Activated T-helper 1 cell treated with anti-CD3 and anti-CD28 coated beads, Interleukin-12 subunit alpha, Interleukin-12 subunit beta, Interleukin-2, Interleukin-4 antibody, amounts not matched to agents 30 ng/mL and 10 ng/mL and 1 ng/mL, durations not matched to agents 14 hours and 24 hours and 36 hours (primary cell): ENCODE measurements at places on chromosomes 16 and 17.

DNA sequence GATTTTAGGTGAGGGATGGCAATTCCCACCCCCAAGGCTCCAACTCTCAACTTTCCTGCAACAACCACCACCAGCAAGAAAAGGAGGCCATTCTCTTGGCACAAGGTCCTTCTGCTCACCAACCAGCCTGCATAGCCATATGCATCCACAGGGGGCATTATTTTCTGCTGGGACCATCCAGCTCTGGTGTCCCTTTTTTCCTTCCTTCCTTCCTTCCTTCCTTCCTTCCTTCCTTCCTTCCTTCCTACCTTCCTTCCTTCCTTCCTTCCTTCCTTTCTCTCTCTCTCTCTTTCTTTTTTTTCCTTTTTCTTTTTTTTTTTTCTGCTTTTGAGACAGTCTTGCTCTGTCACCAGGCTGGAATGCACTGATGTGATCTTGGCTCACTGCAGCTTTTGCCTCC is 21.1 kb upstream of the COX10 start:
- no peak for DNase-seq

- no peak for DNase-seq
Measured at GRCh38 chr17:57135789-57136291, 50.8 kb downstream of the AKAP1 start.

DNA sequence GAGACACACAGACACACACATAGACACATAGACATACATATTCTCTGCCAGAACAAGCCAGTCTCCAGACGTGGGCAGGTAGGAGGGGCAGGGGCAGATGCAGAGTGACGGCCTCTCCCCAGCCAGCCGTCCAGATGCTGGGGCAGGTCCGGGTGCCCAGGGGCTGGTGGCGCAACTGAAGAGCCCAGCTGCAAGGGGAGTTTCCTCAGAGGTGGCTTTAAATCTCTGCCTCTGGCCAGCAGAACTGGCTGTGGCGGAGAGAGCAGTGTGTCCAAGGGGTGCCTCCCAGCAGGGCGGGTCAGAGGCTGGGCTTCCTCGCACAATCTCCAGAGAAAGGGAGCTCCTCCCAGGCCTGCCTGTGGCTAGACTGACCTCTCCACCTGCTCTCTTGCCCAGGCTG is 9.4 kb upstream of the GCGR start:
- no peak for DNase-seq

DNA sequence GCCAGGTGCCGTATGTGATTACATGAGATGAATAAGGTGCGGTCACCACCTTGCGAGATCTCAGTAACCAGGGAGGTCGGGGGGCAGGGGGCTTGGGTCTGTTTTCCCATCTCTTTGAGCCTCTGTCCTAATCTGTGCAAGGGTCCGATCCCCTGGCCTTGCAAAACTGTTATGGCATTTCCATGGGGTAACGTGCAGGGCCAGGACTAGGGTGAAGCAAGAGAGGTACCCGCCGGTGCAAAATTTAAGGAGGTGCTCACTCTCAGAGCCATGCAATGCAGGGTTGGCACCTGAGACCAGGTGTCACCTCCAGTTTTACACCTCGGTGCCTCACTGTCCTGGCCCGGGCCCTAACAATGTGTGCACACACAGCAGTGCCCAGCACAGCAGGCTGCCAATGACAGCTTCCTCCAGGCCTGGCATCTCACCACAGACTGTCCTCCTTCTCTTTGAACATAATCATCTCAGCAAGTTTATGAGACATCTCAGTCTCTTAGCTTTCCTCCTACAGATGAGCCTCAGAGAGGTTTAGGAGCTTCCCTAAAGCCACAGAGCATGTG is 43.6 kb downstream of the C16orf95 start:
- DNase-seq = no peak

DNA sequence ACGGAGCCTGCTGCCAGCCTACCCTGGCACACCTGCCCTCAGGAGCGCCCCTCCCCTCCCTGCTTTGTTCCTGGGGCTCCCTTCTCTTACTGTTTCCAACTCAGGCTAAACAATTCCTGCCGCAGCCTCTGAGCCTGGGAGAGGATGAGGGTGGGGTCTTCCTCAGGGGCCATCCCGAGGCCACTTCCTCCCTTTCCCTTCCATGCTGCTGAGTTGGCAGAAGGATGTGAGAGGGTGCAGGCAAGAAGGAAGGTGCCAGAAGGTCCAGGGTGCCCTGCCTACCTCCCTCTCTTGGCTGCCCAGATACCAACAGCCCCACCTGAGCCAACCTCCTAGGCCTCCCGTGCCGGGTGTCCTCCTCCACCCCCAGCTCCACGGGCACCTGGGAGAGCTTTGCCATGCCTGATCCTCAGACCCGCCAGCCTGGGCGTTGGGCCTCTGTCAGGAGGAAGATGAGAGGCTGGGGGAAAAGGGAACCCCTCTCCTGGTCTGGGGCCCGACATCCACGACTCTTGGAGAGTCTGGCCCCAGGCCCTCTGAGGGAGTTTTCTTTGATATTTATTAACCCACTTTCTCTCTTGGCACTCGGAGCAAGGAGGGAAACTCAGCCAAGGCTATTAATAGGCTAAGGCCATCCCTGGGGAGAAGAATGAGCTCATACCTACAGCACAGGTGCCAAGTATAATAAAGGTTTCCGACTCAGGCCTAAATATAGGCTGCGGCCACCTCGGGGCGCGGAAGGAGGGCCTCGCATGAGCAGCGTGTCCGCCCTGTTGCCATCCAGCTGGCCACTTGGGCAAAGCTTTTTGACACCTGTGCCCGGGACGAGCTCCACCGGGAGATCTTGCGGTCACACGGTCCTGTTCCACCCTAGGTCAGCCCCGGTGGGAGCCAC is 232.0 kb downstream of the ENGASE start:
- no peak for DNase-seq

DNA sequence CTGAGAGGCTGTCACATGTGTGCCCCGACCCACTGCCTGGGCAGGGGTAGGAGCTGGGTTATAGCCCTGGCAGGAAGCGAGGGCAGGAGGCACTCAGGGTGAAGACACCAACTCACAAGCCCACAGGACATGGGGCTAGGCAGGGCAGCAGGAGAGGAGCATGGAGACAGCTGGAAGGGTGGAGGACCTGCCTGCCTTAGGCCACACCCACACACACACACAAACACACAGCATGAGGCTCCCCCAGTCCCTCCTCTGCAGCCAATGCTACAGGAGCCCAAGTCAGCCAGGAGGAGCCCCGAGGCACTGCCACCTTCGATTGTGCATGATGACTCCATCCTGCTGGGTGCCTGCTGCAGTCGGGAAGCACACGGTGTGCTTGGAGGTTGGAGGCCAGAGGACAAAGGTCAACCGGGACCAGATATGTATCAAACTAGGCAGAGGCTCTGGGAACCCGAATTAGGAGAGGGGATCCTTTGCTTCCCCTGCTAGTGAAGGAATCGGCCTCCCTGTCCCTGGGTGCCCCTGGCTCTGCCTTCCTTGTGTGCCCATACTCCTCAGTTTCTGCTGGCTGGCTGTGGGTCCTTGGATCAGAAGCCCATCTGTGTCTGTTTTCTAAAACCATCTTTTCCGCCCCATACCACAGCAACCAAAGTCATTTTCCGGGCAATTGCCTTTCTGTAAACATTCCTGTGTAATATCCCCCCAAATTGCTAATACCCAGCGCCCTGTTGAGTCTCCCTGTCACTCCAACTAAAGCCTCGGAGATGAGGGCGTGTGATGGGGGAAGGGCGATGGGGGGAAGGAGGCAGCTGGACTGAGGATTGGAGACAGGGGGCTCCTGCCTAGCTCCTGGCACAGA is 20.5 kb downstream of the SRCIN1 start:
- no peak for DNase-seq
